CD4-positive, alpha-beta T cell treated with Interleukin-12 subunit alpha and Interleukin-12 subunit beta, for 1 hour (primary cell): ENCODE measurements at places on chromosomes 1 and 21.

- no peak for DNase-seq
Measured at GRCh38 chr1:5331101-5331500, 661.1 kb downstream of the NPHP4 start.

DNA sequence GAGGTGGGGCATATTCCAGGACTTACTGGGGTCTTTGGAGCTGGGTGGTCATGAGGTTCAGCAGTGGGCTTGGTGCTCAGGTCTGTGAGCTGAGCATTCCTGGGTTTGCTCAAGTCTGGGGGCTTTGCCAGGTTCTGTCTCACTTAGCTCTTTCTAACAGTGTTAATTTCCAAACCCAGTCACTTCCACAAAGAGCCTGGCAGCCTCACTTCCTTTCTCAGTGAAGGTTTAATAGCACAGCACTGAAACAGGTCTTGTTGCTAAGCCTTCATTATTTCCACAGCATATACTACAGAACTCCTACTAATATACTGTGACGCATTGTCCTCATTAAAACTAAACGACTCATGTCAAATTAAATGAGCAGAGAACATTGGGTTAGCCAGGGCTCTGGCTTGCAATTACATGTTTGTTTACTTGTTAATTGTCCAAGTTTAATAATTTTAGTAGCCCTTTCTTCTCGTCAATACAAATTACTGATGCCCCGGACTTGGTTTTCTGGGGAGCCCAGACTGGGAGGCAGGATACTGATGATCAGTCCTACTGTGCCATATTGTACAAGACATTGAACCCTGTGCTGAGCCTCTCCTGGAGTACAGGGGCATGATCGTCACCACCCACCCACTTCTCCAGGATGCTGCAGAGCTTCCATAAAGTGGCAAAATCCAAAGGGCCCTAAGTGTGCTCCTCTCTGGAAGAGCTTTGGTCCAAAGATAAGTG lies 170.7 kb downstream of the IER5 start:
- no peak for DNase-seq

DNA sequence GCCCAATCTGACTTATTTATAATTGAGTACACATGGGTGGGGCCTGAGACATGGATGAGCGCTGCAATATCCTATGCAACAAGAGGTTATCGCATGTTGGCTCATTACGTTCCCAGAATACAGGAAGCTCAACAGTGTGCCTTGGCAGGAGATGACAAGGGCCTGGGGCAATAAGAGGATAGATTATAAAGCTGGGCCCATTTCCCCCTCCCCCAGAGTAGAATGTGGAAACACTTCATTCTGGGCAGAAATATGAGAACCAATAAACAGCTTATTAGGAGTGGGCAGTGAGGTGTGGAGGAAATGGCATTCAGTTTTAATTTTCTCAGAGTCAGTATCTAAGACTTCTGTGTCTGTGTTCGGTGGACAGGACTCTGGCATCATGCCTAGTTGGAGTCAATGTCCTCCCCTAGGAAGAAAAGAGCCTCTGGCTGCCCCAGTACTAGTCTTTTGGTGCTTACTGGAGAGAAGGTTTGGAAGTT lies 92.8 kb downstream of the PIK3R3 start:
- DNase-seq: no peak

- DNase-seq: no peak
Measured at GRCh38 chr1:75203415-75204277, 69.5 kb downstream of the LHX8 start.

GRCh38 chr1:208851366-208851765 lies 607.2 kb upstream of the PLXNA2 start:
- no peak for DNase-seq

DNA sequence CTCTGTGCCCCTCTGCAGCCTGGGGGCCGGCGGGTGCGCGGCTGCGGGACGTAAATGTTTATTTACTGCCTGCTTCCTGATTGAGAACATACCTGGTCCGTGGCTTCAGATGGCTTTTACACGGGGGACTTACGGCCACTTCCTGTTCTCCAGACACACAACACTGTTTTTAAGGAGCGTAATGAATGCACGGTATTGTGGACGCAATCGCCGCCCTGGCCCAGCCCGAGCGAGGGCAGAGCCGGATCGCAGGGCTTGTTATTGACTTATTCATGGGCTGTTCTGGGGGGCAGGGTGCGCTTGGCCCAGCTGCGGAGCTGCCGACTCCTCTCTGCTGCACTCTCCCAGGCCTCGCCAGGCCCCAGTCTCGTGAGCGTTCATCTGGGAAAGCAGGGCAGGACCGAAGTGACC lies 52.8 kb upstream of the ACTRT2 start:
- DNase-seq: no peak

- no peak for DNase-seq
Measured at GRCh38 chr1:74548961-74549750, 36.7 kb upstream of the LRRC53 start.

- no peak for DNase-seq
Measured at GRCh38 chr1:223219846-223220610, 77.0 kb upstream of the TLR5 start.

- no peak for DNase-seq
Measured at GRCh38 chr21:35354078-35354477, 305.0 kb upstream of the RUNX1 start.

GRCh38 chr1:74522148-74522547 lies 9.7 kb upstream of the LRRC53 start:
- DNase-seq: no peak

GRCh38 chr1:225137976-225138375 lies 208.5 kb downstream of the DNAH14 start:
- DNase-seq: no peak

DNA sequence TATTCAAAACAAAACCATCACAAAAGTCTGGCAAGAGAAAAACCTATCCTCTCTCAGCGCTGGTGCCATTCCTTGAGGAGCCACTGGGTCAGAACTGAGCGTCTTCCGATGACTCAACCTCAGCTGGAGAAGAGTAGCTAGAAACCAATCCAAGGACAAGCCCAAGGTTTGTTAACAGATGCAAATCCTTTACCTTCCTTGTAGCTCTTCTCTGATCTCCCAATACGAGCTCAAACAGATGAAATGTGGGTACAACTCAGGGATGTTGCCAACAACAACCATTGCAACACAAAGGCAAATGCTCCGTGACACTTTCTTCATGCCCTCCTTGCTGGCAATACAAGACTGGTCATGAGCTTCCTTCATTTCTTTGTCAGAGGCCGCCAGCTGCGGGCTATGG lies 337.1 kb downstream of the SIPA1L2 start:
- DNase-seq: no peak

DNA sequence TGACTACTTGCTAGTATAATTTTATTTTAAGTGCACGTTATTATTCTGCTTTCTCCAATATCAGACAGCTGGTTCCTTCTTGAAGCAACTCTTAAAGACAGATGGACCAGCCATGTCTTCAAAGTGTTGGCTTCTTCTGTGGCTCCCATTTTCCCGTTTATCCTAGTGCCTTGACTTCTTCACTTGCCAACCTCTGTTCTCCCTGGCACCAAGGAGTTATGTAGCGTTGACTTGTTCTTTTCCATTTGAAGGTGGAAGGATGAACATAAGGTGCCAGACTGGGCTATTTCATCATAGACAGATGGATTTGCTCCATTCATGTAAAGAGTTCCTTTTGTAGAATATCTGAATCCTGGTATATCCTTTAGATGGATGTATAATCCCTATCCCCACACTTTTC lies 260.6 kb downstream of the DISC1 start:
- DNase-seq: no peak

DNA sequence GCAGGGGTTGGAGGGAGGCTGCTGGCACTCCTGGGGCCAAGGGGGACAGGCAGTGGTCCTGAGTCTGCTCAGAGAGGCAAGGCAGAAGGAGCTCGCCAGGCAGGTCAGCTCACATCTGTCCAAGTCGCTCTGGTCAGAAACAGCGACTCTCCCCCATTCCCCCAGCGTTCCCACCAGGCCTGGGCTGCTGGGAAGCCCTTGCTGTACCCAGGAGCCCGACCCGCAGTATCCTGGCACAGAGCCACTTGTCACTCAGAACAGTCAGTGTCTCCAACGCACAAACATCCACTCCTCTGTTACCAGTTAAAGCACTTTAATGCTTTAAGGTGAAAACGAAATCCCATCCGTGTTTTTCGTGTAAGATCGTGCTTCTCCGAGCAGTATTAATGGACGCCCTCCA lies 16.6 kb upstream of the CCDC27 start:
- no peak for DNase-seq

GRCh38 chr21:18960306-18960705 lies 556.7 kb upstream of the TMPRSS15 start:
- no peak for DNase-seq

DNA sequence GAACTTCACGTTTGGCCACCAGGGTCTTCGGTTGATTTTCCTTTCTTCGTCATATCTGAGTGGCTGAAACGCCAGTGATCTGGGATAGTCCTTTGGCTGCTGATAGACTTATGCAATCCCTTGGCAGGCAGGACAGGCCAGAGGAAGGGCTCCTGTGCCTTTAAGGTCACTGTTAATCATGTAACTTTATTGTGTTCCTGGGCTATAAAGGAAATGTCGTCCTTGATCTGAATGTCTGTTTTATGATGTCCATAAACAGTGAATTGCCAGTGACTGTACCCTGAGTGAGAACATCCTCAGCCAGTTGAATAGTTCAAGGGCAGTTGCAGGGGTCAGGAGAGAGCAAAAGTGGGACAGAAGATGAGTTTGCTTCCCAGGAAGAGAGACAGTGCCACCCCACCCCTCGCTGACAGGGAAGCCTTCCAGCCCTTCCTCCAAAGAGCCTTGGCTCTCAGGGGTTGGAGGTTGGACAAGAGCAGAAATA lies 68.0 kb downstream of the PDE9A start:
- DNase-seq: no peak

GRCh38 chr1:25650289-25650576 lies 33.6 kb downstream of the MAN1C1 start:
- DNase-seq: no peak

- DNase-seq: peak; percentile 70
Measured at GRCh38 chr1:21368515-21369289, 71.2 kb upstream of the NBPF3 start.

GRCh38 chr1:60762911-60763310 lies 319.4 kb upstream of the NFIA start:
- no peak for DNase-seq

DNA sequence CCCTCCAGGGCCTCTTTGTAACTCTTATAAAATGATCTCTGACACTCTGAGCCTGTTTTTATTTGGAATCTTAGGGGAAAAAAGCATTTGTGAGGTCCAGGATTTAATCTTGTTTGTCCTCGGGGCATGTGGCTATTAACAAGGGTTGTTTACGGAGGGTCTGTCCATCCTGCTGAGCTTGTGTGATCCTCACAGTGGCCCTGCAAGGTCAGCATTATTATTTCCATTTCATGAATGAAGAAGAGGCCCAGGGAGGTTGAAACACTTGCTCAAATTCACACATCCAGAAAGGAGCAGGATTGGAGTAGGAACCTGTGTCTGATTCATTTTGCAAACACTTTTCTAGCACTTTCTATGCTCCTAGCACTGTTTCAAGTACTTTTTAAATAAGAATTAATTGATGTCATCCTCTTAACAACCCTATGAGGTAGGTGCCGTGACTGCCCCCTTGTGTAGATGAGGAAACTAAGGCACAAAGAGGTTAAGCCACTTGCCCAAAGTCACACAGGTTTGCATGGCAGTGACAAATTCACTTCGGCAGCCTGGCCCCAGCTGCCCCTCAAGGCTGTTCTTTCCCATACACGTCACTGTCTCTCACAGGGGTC lies 178.9 kb downstream of the MIS18A start:
- no peak for DNase-seq

DNA sequence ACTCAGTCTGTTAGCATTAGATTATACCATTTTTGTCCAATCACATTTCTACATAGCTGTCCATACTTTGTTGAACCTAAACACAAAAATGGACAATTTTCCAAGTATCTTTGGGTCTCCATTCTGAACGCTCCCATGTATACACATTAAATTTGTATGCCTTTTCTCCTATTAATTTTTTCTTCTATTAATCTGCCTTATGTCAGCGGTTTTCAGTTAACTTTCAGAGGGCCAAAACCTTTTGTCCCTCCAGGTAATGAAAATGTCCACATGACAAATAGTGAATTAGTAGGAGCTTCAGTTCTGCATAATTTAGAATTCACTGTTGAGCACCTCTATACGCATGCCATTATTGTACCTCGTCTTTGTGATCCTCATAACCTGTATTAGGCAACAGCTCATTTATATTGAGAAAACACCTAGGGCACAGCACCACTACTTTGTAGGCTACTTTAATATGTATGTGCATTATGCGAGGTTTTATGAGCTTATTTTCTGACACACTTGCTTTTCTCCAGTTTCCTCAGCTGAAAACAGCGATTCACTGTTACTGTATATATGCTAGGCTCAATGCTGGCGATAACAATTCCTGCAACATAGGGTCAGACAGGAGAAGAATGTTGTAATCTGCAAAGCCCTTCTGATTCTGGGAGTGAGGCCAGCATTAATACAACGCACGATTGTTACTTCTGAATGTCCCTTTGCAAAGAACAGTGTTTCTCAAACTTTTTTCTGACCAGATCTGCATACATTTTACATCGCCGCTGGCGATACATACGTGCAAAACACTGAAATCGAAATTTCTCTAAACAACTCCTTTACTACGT lies 1.1 kb upstream of the ABCD3 start:
- DNase-seq: no peak

DNA sequence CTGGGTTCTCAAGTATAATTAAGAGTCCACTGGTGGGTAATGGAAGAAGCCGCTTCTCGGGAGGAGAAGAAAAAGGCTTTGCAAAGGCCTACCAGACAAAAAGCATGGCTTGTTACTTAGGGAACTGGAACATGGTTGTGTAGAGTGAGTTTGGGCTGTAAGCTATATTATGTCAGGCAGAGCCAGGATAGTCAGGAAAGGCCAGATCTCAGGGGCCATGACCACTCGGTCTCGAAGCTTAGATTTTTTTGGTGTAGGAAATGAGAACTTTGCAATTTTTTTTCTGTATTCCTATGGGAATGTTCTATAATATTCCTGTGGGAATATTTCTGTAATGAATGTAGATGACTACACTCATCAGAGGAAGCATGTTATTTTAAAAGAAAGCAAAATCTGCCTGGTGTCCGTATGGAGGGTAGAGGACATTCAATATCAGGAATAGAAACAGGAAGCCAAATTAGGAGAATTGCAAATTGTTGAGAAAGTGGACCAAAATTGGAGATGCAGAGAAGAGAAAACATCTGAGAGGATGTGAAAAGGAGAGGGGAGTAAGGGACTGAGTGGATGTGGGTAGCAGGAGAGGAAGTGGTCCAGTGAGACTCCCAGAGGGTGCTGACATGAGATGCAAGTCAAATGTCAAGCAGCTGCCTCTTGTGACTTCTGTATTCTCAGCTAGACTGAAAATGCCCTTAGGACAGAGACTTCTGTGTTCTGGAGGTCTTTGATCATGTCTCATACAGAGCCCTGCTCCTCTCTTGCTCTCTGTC lies 45.2 kb upstream of the HAO2 start:
- no peak for DNase-seq

- no peak for DNase-seq
Measured at GRCh38 chr1:181073638-181074037, 14.9 kb upstream of the IER5 start.

DNA sequence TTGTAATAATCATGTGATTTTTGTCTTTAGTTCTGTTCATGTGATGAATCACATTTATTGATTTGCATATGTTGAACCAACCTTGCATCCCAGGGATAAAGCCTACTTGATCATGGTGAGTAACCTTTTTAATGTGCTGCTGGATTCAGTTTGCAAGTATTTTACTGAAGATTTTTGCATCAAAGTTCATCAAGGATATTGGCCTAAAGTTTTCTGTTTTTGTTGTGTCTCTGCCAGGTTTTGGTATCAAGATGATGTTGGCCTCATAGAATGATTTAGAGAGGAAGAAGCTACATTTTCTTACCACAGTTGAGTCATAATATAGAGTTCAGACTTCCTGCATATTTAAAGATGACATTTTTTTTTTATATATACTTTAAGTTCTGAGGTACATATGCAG lies 455.9 kb downstream of the PLPP3 start:
- DNase-seq: no peak

GRCh38 chr1:177442584-177442983 lies 271.8 kb downstream of the BRINP2 start:
- no peak for DNase-seq
